Breast epithelium (tissue), 4 donors: ENCODE measurements at places on chromosomes 11 and 22.
A peak's percentile ranks its signal among the peaks of the same experiment; 100 is the strongest.

DNA sequence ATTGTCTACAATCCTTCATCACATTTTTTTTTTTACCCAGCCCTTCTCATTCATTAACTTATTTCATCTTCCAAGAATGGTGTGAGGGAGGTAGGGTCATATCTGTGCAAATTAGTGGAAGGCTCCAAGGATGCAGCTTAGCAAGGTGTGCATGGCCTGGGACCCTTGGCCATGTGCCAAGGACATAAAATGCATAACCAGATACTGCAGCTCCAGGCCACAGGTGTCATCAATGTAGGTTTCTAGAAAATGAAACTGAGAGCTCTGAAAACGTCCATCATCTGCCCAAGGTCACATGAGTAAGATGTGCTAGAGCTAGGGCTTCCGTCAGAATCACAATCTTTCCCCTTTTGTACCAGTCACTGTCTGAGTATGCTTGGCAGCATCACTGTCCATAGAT is 29.8 kb downstream of the ANKK1 start:
- DNase-seq = no peak

- no peak for DNase-seq
Measured at GRCh38 chr22:24414523-24414922, 12.9 kb upstream of the ADORA2A start.

- DNase-seq = no peak
Measured at GRCh38 chr11:75237050-75237449, 3.5 kb upstream of the TPBGL start.

DNA sequence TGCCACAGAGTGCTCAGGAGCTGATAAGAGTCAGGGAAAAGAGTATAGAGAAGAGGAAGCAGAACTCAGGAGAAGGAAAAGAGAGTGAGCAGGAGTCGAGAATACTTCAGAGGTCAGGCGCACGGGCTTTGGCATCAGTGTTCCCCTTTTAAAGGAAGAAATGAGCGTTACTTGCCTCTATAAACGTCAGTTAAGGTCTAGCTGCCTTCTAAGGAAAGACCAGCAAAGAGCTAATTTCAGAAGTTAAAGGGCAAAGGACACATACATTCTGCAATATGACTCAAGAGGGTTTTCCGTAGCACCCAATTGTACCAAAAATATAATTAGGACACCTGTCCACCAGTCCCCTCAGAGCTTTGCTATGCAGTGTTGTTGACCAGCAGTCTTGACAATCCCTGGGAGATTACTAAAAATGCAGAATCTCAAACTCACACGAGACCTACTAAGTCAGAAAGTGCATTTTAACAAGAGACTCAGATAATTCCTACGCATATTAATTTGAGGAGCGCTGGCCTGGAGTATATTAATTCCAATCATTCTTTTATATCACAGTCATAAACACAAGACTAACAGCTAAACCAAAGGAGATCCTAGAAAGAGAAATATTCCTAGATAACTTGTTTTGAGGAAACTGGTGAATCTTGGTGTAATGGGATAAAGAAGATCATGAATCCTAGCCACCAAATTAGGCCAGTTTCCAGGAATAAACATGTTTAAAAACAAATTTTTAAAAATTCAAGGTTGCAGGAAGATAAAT is 249.0 kb downstream of the CADM1 start:
- no peak for DNase-seq

DNA sequence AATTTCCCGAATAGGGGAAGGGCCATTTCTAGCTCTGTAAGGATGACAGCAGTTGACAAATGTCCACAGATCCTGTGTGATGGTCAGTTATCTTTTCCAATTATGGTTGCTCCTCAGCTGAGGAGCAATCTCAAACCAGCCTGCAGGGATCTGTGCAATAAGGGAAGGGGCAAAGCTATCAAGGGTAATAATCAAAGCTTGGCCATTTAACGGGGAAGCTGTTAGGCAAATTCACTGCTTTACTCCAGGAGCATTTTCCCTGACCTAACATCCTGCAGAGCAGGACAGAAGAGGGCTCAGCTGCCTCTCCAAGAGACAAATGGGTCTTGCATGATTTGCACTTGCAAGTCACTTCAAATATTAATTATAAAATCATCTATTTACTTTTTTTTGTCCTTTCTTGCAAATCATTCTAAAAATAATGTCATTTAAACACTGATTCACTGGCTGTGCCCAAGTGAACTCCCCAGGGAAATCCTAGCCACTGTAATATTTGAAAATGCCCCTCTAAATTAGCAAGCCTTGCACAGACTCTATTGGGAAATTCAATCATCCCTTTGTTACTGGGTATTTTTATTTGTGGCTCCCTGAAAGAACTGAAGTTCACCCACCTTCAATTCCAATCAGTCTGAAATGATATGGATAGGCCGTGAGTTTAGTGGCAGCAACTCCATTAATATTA is 1256.7 kb downstream of the LRRC4C start:
- no peak for DNase-seq

DNA sequence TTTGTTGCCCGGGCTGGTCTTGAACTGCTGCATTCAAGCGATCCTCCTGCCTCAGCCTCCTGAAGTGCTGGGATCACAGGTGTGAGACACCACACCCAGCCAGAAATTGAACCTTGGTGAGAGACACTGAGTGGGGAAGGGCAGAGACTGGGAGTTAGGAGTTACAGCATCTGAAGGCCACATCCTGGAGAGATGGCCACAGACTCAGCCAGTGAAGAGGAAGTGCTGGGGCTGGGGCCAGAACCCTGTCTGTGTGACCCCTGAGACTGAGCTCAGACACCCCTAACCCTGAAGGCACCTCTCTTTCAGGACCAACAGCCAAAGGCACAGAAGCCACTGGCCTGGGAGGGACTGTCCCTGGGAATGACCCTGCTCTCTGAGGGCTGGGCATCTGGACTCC is 33.8 kb downstream of the TXN2 start:
- DNase-seq = no peak

DNA sequence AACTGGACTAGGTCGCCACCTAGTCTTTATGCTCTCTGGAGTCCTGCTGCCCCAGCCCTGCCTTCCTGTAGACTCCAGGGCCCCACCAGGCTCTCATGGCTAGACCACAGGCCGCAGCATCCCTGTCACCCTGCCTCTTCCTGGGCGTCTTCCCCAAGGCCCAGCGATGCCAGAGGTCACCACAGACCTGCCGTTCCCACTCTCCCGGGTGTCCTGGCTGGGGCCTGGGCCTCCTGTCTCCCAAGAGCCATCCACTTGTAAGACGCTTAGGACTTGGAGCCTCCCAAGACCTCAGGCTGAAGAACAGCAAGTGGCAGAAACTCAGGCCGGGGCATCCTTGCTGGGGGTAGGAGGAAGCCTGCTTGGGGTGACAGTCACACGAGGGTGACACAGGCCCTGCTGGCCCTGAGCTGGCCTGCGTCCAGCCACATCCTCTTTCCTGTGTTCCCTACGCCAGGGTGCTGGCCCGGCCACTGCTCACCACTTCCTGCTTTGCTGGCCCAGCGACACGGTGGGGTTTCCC is 2.0 kb upstream of the TCIRG1 start:
- DNase-seq = no peak

DNA sequence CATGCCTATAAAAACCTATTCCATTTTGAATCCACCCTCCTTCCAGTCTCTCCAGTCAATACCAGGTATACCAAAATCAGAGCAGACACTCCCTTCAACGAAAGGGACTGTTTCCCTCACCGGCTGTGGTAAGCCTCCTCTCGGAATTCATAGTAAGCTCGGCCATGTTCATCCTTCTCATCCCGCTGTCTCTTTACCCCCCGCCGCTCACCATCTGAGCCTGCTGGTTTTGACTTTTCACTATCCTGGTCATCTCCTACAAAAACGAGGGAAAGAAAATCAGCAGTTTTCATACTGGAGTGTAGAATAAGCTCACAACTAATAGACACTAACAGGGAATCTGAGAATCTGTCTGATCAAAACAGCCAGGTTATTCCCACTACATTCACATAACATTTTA is 3.1 kb downstream of the HNRNPUL2 start:
- no peak for DNase-seq

- DNase-seq = peak; percentile 13
Measured at GRCh38 chr11:2775626-2776350, 76.0 kb upstream of the KCNQ1OT1 start.

DNA sequence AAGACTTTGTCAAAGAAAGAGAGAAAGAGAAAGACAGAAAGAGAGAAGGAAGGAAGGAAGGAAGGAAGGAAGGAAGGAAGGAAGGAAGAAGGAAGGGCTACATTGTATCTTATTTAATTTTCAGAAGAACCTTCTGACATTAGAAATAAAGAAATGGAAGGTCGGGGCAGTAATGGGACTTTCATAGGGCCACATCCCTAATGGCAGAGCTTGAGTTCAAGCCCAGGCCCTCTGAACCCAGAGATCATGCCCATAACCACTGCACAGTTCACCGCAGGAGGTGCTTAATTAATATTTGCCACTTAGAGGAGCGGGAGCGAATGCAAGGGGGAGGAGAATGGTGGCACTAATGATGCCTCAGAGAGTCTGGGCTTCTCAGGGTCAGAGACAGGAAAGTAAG is 233.3 kb downstream of the MN1 start:
- DNase-seq = no peak

GRCh38 chr22:43654271-43654670 is 157.8 kb downstream of the EFCAB6 start:
- no peak for DNase-seq

DNA sequence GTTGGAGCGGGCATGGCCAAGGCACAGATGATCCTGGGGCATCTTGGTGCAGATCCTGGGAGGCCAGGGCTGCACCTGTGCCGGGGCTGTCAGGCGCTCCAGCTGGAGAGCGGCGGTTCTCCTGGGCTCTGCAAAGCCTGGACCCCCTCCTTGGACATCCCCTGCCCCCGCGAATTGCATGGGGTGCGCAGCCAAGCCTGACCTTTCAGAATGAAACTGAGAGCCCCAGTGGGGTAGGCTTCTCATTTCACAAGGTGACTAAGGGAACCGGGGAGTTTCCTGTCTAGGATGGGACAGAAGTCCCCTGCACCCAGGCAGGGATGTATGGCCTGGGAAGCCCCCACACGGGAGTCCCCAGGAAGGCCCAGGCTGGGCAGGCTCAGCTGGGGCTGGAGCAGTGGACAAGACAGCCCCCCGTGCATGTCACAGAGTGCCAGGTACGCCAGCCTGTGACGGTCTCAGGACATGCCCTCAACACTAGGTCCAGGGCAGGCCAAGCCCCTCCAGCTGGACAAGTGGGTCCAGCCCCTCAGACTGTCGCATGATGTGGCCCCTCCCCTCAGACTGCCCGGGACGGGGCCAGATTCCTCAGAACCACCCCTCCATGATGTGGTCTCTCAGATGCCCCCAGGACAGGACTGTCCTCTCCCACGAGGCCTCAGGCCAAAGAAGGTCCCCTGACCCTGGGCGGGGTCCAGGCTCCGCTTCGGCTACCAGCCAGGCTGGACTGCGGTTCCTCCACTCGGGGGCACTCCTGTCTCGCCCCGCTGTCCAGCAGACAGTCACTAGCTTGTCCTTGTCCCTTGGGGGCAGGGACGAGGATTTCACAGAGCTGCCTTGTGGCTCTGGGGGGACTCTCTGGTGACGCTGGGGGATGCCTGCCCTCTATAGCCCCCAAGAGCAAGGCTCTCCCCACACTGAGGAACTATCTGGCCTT is 2.3 kb downstream of the LSP1 start:
- no peak for DNase-seq

DNA sequence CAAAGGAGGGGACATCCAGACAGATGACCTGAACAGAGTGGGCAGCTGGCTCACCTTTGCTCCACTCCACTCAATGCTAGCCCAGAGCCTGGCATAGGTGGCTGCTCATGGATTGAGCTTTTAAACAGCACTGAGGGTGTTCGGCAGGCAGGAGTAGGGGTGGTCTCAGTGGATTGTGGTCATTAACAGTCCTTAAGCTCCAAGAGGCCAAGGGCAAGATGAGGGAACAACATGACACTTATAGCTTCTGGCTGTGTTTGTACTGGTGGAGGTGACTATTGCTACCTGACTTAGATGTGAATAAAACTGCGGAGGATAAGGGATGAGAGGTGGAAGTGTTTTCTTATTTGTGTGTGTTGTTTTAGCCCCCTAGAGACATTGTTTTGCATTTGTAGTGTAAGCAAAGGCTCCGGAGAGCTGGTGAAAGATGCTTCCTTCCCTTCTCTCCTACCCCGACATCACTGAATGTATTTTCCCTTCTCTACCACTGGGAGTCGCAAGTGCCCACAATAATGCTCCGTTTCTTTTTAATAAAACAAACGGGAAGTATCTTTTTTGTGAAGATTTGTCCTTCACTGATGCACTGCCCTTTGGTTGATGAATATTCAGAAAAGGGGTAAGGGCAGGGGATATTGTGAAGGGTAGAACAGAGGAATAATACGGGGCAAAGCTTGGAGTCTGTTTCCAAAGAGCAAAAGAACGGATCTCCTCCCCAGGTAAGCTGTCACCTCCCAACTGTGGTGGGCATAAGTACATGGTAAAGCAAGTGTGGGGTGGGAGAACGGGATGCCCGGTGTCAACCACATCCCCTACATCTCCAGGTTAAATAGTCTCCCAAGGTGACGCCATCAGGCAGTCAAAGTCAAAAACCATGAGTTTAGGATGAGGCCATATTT is 27.5 kb upstream of the MTNR1B start:
- no peak for DNase-seq
